ENCODE measurements at places on chromosomes 1 and 21.
A peak's percentile ranks its signal among the peaks of the same experiment; 100 is the strongest.

DNA sequence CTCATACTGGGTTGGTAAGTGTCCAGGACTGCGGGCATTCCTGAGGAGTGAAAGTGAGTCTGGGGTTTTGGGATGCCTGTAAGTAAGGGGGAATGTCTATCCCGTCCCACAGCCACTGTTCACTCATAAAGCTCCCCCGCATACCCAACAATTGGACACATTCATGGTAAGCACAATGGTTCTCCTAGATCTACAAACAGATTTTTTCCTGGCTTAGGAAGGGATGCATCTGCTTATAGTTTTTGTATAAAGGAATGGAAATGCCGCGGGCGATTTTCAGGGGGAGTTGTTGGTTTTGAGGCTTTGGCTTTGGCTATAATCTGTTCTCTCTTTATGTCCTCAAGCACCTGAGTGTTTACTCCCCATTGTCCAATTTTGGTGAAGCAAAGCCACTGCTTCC lies 7.1 kb downstream of the ERVH48-1 start:
- no peak for DNase-seq

DNA sequence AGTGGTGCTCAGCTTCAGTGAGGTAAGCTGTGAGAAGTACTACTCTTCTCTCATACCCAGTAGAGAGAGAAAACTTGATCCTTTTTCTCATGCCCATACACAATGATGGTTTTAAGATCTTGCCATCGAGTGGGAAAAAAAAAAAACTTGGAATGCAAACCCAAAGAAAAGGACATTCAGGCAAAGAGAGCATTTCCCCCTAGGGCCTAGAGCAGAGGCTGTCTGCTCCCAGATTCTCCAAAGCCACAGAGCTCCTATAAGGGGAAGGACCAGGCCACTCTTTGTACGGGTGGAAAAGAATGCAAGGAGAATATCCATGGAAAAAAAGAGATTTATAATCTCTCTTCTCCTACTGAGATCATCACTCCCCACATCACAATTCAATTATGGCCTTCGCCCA lies 34.9 kb downstream of the MROH9 start:
- no peak for DNase-seq

DNA sequence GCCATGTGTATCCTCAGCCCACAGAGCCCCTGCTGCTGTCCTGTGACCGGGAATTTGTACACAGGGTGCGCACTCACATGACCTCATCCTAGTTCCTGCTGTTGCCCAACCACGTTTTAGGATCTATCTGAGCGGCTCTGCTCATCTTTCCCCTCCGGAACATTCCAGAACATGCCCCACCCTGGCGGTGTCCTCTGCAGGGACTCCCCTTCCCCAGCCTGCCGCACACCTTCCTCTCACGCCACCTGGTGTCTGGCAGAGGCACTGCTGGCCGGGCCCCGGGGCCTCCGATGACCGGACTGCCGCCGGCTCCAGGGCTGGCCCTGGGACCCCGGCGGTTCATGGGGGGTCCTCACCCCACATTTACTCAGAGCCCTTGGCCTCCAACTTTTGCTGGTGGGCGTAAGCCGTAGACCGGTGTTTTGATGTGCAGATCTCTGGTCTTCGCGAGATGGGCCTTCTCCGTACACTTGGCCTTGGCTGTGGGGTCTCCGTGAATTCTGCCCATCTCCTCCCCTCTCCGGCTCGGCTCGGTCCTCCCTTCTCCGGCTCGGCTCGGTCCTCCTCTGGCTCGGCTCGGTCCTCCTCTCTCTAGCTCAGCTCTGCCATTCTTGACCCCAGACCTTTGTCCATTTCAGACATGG lies 29.5 kb downstream of the ARHGEF16 start:
- no peak for DNase-seq

- peak; percentile 30 for DNase-seq
Measured at GRCh38 chr1:66503841-66504470, 30.0 kb upstream of the SGIP1 start.

- no peak for DNase-seq
Measured at GRCh38 chr1:45477646-45478045, 13.3 kb downstream of the TESK2 start.

DNA sequence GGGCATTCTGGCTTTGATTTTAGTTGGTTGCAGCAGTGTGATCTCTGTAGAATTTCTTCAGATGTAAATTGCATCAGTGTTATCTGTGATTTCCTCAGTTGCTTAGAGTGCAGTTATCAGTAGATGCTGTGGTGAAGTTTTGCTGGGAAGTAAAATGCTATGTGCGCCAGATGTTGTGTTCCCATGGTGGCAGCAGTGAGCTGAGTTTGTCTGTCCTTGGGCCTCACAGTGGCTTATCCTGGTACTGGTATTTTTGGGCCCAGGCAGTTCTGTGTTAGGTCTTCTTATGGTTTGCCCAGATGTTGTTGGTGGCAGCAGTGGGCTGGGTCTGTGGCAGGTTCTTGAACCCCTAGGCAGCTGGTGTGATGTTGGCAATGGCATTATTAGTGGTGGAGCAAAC lies 1242.1 kb downstream of the PLA2G4A start:
- no peak for DNase-seq

DNA sequence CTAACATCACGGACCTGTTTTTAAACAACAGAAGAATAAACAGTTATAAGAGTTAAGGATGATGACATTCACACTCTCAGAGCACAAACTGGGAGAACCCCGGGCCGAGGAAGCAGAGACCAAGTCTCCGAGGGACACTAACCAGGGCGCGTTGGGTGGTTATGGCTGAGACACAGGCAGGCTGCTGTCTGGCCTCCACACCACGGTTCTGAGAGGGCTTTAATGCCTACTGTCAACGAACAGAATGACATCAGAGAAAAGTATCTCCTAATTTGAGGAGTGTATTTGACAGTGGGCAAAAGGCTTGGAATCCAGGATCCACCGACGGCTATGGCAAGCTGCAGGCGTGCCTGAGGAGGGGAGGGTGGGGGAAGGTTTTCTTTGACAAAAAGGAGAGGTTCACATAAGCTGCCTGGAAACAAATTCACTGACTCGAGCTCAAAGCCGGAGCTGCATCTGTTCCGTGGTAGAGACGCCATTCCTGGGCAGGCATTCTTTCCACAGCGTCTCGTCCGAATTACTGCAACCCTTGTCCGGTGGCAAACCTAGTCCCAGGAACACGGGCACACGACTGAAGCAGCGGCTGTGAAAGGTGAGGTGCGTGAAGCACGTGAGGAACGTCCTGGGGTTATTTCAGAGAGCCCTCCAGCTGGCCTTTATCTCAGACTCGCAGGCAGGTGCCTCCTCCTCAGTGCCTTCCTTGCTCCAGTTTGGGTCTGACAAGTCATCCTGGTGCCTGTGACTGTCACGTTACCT lies 9.4 kb downstream of the POFUT2 start:
- no peak for DNase-seq

GRCh38 chr1:246482805-246483568 lies 24.1 kb downstream of the SMYD3 start:
- peak; percentile 86 for DNase-seq

DNA sequence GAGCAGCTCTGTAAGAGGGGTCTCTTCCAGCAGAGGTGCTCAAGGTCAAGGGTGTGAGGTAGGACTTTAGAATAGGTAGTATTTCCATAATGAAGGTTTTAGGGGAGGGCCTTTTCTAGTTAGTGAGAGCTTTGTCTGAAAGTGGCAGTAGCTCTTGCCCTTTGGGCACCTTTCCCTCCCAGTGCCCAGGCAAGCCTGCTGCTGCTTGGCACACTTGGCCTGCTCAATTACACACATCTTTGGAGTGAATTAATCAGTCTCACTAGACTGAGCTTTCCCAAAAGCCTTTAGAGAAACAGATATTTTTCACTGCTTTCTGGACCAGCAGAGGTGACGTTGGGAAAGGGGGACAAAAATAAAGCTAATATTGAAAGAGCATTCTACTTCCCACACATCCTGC lies 48.0 kb downstream of the MAB21L3 start:
- DNase-seq = no peak

GRCh38 chr1:58805716-58806571 lies 22.1 kb upstream of the JUN start:
- DNase-seq = no peak

GRCh38 chr21:39724944-39725343 lies 20.0 kb upstream of the IGSF5 start:
- no peak for DNase-seq

- DNase-seq = no peak
Measured at GRCh38 chr1:168621356-168621755, 45.0 kb downstream of the XCL1 start.

DNA sequence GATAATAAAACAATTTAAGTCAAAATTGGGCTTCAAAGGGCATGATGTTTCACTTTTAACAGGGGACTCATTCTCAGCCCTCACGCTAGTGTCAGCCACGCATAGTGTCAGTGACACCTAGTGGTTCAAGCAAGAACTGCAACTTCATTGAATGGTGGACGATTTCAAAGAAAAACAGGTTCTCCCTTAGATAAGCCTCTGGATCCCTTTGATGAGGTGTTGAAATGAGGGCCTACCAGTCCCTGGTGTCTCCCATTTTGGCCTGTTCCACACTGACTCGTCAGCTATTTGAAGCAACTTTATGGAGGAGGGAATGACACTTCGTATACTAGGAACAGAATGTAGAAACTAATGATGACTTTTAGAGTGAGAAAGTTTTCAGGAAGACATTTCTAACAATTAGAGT lies 56.2 kb downstream of the FCRL5 start:
- peak; percentile 12 for DNase-seq

DNA sequence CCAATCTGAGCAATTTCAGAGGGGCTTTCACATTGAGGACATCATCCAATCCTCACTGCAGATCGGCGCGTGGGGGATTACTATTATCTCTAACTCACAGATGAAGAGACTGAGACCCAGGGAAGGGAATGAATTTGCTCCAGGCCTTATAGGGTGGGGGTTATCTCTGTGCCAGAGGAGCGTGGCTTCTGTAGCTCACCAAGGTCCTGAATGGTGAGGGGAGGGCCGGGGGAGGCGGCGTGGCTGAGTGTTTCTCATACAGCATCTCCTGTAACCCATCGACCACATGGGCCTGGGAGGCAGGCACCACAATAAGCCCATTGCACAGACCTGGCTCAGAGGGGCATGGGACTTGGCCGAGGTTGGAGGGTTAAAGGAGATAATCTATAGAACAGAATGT lies 143.0 kb upstream of the KLHDC7A start:
- no peak for DNase-seq

GRCh38 chr21:44380876-44381275 lies 27.5 kb downstream of the TRPM2 start:
- no peak for DNase-seq

DNA sequence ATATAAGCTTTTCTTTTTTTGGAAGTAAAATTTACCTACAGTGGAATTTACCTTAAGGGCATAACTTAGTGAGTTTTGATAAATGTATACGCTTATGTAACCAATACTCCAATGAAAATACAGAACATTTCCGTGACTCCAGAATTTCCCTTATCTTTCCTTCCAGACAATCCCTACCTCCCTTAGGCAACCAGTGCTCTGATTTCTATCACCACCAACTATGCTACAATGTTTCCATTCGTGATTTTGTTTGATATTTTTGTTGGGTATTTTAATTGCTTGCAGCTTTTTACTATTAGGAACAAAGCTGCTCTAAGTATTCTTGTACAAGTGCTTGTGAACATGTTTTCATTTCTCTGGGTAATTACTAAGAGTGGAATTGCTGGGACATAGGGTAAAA lies 14.6 kb downstream of the IFT25 start:
- no peak for DNase-seq

GRCh38 chr1:204320382-204320804 lies 39.3 kb downstream of the PLEKHA6 start:
- no peak for DNase-seq

DNA sequence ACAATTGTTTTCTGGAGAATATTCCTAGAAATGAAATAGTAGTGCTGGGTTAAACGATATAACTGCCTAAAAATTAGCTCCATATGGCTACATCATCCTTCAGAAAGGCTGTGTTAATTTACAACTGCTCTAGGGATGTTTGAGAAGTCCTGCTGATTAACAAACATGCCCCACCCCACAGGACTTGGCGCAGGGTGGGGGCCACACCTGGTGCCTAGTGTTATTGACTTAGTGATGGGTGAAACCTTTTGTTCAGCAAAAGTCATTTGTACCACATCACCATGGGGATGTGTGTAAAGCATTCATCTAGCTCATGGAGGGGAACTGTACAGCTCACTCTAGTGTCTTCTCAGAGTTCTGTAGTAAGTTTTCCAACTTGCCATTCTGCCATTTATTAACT lies 492.8 kb downstream of the CAMTA1 start:
- DNase-seq = peak; percentile 79

DNA sequence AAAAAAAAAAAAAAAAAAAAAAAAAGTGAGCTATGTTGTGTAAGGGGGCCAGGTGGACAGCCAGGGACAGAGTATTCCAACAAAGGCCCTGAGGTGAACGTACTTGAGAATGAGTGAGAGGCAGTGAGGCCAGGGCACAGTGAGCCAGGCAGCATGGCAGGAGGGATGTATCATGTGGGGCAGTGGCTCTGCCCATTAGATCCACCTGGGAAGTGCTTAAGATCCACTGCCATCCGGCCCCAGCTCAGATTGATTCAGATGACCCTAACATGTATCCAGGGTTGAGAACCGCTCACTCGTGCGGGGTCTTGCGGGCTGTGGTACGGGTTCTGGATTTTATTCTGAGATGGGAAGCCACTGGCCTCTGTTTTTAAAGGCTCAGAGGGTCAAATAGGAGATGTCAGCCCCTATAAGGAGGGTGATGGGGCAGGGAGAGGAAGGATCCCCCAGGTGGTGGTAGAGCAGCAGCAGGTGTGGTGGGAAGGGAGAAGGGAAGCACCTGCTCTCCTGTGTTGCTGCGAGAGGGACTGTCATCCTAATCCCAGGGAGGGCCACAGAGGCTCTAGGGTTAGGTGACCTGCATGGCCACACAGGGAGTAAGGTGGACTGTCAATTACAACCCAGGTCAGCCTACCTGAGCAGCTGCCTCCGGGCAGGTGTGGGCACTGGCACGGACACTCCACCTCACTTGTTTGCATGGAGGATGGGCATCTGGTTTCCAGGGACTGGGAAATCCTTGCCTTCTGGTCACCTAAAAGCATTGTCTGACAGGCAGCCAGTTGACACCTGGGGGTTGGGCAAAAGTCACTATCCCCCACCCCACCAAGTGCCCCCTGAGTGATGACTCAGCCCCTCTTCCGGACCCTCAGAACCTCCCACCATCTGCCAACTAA lies 31.6 kb downstream of the CDK18 start:
- DNase-seq = no peak

- DNase-seq = no peak
Measured at GRCh38 chr1:226577401-226578180, 29.0 kb downstream of the STUM start.

DNA sequence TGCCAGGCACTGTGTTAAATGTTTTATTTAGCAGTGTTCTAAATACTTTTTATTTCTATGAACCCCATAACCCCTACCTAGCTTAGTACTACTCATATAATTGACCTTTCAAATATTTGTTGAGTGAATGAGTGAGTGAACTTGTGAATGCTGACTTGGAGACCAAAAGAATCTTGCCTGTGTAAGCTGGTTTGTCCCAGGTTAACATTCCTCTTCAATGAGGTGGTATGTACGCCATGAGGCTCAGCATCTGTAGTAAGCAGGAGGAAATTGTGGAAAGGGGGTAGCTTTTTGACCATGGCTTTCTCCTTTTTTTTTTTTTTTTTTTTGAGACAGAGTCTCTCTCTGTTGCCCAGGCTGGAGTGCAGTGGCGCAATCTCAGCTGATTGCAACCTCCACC lies 14.6 kb downstream of the MED18 start:
- DNase-seq = no peak

GRCh38 chr1:118812555-118812954 lies 175.6 kb downstream of the TBX15 start:
- DNase-seq = no peak

- DNase-seq = no peak
Measured at GRCh38 chr21:45050797-45051489, 23.4 kb upstream of the ADARB1 start.

GRCh38 chr1:82225421-82226185 lies 424.9 kb downstream of the ADGRL2 start:
- peak; percentile 33 for DNase-seq
